ENCODE measurements at places on chromosomes 3 and 15.
A peak's percentile ranks its signal among the peaks of the same experiment; 100 is the strongest.

DNA sequence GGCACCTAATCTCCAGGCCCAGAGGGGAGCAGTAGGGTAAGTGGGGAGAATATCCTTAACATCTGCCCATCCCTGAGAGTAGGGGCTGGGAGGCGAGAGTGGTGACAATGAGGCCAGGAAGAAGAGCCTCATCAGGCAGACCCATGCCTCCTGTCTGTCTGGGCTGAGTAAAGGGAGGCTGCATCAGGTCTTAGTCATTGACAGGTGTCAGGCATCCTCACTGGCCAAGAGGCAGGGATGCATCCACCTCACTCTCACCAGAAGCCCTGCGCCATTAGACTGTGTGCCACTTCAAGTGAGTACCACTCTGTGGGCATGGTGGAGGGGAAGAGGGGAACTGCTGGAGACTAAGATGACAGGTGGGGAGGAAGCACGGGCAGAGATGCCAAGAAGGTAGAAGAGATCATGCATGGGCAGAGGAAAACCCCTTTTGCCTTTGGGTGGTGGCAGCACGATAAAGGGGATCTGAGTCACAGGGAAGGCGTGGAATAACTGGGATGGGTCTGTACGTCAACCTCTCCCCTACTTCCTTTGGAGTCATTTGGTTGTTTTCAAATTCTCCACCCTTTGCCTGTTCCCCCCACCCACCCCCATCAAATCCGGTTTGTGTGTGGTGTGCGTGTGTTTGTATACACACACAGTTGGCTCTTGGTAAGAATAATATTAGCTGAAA is 14.1 kb downstream of the ANAPC13 start:
- DNase-seq: no peak

DNA sequence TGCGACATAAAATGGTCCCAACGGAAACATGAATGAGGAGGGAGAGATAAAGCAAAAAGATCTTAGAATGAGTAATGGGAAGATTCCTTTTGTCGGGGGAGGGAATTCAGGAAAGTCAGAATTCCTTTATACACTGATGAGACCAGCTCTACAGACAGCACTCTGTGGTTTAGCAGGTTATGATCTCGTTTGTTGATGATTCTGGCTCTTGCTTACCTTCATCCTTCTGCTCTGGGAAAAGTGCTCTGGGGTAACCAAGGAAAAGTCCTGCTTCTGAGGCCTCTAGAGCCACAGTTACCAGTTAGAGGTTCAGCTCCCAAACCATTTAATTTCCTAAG is 150.7 kb upstream of the NR2E3 start:
- DNase-seq: no peak

DNA sequence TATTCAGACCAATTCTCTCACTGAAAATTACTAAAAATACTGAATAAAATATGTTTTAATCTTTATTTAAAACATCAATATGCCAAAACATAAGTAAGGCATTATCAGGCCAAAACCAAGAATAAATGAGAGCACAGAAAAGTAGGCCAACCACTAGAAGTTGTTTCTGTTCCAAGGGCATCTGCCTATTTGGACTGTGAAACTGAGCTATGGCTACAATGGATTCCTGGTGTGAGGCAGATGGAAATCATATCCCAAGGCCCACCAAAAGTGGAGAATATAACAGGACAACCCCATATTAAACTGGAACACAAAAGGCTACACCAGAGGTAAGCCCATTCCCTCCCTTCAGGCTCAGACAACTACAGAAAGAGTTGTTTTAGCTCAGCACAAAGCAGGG is 302.8 kb upstream of the IL12A start:
- no peak for DNase-seq

GRCh38 chr15:40029979-40030893 is 8.7 kb downstream of the SRP14 start:
- DNase-seq: peak; percentile 38

DNA sequence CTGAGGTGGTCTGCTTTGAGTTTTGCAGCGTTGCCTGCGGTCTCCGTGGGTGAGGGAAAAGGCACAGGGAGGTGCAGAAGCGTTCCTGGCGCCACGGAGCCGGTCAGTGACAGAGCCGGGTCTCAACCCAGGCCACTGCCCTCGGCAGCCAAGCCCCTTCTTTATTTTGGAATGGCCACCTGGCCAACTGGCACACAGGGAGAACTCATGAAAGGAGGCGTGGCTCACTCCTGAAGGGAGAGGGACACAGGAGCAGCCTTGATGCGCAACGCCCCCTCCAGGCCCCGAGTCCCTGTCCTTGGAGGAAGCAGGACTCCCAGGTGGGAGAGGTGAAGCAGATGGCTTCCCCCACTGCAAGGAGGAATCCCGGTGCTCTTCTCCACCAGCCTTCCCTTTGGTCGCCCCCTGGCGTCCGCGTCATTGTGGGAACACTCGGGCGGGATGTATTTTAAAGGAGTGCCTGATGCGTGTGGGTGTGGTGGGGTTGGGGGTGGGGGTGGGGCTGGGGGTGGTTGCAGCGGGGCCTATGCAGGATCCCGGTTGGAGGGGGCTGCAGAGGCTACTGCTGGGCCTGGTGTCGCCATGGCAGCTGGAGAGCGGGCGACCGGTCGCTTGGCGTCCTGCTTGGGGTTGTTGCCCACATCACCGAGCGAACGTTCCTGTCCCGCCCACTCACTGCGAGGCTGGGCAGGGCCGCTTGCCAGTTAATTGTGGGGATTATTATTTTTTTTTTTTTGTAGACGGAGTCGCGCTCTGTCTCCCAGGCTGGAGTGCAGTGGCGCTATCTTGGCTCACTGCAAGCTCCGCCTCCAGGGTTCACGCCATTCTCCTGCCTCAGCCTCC is 32.6 kb downstream of the APBA2 start:
- no peak for DNase-seq

DNA sequence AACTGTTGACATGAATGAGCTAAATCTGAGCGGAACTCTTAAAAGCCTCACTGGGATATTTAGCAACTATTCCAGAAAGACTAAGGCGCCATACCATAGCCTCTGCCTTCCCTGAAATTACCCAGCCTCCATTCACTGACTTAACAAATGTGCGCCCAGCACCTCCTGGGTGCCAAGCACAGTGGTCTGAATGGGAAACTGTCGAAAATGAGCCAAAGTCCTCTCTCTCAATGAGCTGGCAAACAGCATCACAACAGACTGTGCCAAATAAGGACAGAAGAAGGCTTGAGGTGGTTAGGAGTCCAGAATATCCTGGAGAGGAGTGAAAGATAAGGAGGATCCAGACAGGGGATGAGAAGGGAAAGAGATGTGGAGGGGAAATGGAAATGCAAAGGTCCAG is 332.4 kb downstream of the MAGI1 start:
- no peak for DNase-seq

DNA sequence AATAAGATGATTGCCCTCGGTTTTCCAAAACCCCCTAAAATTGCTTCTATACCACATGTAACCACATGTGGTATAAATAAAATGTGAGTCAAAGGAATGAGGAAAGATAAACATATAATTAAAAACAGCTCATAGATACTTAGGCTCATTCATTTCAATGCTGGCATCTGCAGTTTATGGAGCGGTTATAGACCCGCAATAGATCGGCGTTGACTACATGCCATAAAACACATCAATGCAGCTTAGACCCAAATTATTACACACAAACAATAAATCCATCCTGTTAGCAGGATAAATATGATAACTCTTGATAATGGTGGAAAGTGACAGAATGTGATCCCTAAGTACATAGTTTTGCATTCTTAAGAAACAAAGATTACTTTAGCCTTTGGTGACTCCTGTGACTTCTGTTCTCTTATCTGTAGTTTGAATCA is 143.7 kb downstream of the NR2F2 start:
- no peak for DNase-seq

- no peak for DNase-seq
Observed at GRCh38 chr15:66229790-66230465, 23.6 kb downstream of the MEGF11 start.

DNA sequence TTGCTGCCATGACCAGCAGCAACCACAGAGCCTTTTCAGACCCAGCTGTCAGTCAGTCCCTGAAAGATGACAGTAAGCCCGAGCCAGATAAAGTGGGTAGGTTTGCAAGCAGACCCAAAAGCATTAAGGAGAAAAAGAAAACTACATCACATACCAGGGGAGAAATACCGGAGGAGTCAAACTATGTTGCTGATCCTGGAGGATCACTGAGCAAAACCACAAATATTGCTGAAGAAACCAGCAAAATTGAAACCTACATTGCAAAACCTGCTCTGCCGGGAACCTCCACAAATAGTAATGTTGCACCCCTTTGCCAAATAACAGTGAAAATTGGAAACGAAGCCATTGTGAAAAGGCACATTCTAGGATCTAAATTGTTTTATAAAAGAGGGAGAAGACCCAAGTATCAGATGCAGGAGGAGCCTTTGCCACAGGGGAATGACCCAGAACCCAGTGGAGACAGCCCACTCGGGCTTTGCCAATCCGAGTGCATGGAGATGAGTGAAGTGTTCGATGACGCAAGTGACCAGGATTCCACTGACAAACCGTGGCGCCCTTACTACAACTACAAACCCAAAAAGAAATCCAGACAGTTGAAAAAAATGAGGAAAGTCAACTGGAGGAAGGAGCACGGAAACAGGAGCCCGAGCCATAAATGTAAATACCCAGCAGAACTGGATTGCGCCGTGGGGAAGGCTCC is 42.1 kb upstream of the RASA2 start:
- DNase-seq: no peak

DNA sequence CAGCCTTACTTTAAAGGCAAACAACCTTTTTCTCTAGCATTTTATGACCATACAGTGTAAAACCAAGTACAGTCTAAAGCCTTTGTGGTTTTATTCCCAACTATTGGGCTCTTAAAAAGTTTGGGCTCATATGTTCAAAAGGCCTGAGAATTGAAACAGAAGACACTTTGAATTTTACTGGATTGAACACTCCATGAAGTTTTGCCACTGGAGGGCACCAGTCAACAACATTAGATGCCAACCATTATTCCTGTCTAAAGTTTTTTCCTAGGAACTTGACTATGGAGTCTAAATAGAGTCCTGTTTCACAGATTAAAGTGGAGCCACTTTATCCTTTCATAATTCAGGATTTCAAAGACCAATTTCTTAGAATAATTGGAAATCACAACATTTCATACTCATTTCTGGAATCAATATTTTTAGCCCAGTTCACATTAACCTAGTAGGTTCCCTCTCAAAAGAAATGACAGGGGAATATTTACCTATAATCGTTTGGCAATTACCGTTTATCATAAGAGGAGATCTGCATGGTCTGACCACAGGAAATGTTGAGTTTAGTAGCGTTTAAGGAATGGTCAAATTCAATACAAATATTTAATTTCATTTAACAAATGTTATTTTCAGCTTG is 244.1 kb upstream of the PDZRN3 start:
- peak; percentile 15 for DNase-seq

All from NB4 (cell line).